ENCODE measurements at places on chromosomes 5 and 9. TPM values are rescaled to one million over a fixed set of nuclear protein-coding genes. Genes with fewer than 3 reads are reported as not detected.

Gene IFNA13
- total RNA-seq, result not detected

GRCh38 chr9:82082563-82082962, 94.0 kb downstream of the SPATA31D1 start:
- H3K4me3 ChIP-seq, result no peak overlapping the region
- no peaks in the 10 kb centered on the region for H3K27me3 ChIP-seq
- no peaks in the 10 kb centered on the region for H3K36me3 ChIP-seq
- no peak for DNase-seq

DNA sequence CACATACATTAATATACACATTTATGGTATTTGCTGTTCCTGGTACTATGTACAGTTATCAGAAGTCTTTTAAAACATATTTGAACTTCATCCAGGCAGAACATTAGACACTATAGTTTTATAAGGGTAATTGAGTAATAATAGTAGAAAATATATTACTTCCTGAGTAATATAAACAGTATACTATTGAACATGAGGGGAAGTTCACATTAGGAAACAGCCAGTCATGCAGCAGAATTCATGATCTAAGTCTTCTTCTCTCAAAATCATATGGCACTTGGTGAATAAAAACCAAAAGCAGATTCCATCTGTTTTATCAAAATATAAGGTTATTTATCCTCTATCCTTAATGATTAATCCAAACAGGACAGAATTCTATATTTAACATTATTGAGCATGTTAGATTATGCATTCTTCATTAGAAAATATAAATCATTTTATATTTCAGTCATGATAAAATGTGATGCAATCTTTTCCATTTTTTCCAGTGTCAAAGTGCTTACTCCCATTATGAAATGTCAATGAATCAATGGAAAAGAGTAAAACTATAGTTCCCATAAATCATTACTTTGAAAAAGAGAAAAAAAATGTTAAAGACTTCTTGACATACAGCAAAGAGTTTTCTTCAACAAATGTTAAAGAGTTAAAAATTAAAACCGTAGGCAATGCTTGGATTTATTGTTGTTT, 584.3 kb upstream of the TUSC1 start:
- no peak for DNase-seq
- H3K36me3 ChIP-seq, result no peaks in the 10 kb centered on the region
- no peak overlapping the region for H3K27ac ChIP-seq
- no peaks in the 10 kb centered on the region for H3K4me1 ChIP-seq
- H3K27me3 ChIP-seq, result no peaks in the 10 kb centered on the region
- H3K4me3 ChIP-seq, result no peak overlapping the region

- no peak for DNase-seq
- H3K4me1 ChIP-seq, result peaks cover 4% of the 10 kb centered on the region
- no peaks in the 10 kb centered on the region for H3K36me3 ChIP-seq
- no peak overlapping the region for H3K27ac ChIP-seq
Measured at GRCh38 chr9:68841276-68842052, 136.4 kb downstream of the PIP5K1B start.

- H3K4me1 ChIP-seq, result peaks cover 23% of the 10 kb centered on the region
- no peak overlapping the region for H3K27ac ChIP-seq
- no peak for DNase-seq
- H3K4me3 ChIP-seq, result no peak overlapping the region
- peaks cover 3% of the 10 kb centered on the region for H3K36me3 ChIP-seq
- H3K27me3 ChIP-seq, result no peaks in the 10 kb centered on the region
Measured at GRCh38 chr5:173923218-173924095, 35.3 kb downstream of the CPEB4 start.

Gene SUSD3
- 28.8 TPM for total RNA-seq

DNA sequence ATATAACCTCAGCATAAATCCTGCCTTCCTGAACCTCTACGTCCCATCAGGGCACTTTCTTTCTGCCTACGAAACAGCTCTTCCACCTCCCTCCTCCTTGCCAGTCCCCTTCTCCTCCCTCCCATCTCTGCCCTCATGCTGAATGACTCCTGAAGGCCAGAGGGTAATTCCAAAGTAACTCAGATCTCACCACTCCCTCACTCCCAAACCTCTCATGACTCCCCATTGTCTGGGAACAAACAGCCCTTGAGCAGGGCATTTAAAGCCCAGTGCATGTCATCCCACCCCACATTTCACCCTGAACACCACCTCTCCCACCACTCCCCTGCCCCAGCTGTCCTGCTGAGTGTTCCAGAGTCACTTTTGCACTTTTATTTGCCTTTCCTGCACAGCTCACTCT, 8.9 kb upstream of the FBP1 start:
- H3K27ac ChIP-seq, result no peak overlapping the region
- DNase-seq, result no peak
- no peaks in the 10 kb centered on the region for H3K4me1 ChIP-seq

GRCh38 chr9:133971981-133972941, 19.9 kb downstream of the VAV2 start:
- no peak for DNase-seq
- no peak overlapping the region for H3K27ac ChIP-seq
- no peaks in the 10 kb centered on the region for H3K4me1 ChIP-seq
- no peak overlapping the region for H3K4me3 ChIP-seq

Gene CTSV
- total RNA-seq, result 0.31 TPM

DNA sequence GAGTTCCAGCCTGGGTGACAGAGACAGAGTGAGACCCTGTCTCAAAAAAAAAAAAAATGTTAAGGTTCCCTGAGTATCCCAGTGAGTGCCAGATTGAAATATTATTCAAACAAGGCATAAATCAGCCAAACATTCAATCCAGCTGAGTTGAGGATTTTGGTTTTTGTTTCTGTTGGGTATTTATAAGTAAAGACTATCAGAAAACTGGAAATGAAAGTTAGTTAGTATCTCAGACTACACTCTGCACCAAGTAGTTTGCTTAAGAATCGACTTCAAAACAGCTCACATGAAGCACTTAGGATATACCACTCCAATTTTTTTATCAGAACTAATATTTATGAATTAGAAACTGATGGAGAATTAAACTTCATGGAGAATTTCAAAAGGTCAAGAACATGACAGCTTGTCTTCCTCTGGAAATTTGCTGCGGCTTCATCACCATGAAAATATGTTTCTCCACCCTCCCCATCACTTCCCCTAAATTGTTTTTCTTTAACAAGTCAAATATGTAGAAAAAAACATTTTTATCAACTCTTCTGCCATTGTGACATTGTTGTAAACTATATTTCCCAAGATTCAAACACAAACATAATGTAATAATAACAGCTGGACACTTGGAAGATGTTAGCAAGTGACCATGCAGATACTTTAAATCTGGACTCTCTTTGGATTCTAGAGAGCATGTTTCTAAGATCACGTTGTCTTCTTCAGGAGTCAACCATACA, 110.0 kb upstream of the PTGER4 start:
- H3K36me3 ChIP-seq, result peaks cover 4% of the 10 kb centered on the region
- H3K27me3 ChIP-seq, result no peaks in the 10 kb centered on the region
- no peak overlapping the region for H3K4me3 ChIP-seq

Gene TERT
- total RNA-seq, result 6.2 TPM

DNA sequence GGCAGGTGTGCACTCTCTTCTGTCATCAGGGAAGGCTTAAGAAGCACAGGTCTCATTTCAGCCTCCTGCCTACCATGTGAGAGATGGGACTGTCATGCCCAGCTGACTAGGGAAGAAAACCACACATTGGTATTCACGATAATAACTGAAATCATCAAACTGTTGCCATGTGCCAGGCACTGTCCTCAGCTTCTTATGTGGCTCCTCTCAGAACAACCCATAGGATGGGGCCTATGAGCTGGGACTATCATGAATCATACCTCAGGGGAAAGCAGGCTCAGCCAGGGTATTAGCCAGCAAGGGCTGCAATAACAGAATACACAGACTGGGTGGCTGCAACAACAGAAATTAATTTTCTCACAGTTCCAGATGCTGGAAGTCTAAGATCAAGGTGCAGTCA, 3.3 kb downstream of the AFAP1L1 start:
- no peak overlapping the region for H3K27ac ChIP-seq
- H3K4me3 ChIP-seq, result no peak overlapping the region
- DNase-seq, result no peak

- peaks cover 3% of the 10 kb centered on the region for H3K27me3 ChIP-seq
- no peak overlapping the region for H3K4me3 ChIP-seq
- H3K4me1 ChIP-seq, result no peaks in the 10 kb centered on the region
- H3K27ac ChIP-seq, result no peak overlapping the region
Measured at GRCh38 chr5:42675602-42676001, 81.0 kb upstream of the CCDC152 start.

GRCh38 chr9:105132606-105133005, 111.8 kb upstream of the SLC44A1 start:
- peaks cover 21% of the 10 kb centered on the region for H3K4me1 ChIP-seq
- H3K27ac ChIP-seq, result no peak overlapping the region
- no peak for DNase-seq
- no peaks in the 10 kb centered on the region for H3K27me3 ChIP-seq
- no peak overlapping the region for H3K4me3 ChIP-seq

DNA sequence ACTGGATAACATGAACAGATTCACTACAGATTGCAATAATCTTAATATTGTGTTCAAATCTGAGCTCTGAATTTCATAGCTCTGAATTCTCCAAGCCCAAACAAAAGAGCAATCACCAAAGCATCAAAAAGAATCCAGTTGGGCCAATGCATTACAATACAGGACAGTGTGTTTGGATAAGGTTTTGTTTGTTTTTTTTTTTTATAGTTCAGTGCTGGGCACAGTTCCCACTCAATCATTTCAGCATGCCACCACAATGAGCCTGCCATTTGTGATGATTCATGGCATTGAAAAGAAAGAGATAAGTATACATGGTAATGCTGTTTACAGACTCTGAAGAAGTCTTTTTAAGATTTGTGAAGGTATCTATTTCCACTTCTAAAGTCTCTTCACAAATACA, 1.7 kb upstream of the HTR1A start:
- DNase-seq, result no peak
- no peak overlapping the region for H3K27ac ChIP-seq
- no peak overlapping the region for H3K4me3 ChIP-seq
- H3K4me1 ChIP-seq, result no peaks in the 10 kb centered on the region

Gene EQTN
- not detected for total RNA-seq

DNA sequence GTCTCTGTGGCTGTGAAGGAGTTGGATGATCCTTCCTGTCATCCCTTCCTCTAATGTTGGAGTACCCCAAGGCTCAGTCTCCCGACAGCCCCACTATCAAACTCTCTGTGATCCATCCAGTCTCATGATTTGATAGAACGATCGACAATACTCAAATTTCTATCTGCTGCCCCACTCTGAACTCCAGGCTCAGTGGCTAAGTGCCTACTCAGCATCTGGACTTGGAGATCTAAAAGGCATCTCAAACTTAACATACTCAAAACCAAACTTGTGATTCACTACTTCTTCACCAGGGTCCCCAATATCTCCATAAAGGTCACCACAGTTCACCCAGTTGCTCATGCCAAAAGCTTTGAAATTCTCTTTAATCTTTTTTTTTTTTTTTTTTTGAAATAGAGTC, 15.1 kb upstream of the STRBP start:
- H3K4me3 ChIP-seq, result no peak overlapping the region
- no peaks in the 10 kb centered on the region for H3K27me3 ChIP-seq
- H3K27ac ChIP-seq, result no peak overlapping the region
- peaks cover 9% of the 10 kb centered on the region for H3K4me1 ChIP-seq
- DNase-seq, result no peak
- H3K36me3 ChIP-seq, result no peaks in the 10 kb centered on the region

GRCh38 chr9:89603767-89604665, 796 bp upstream of the GADD45G start:
- peaks cover 4% of the 10 kb centered on the region for H3K27me3 ChIP-seq
- peak; percentile 49 for DNase-seq
- peaks cover 28% of the 10 kb centered on the region for H3K4me1 ChIP-seq
- H3K4me3 ChIP-seq, result peak overlapping the region; percentile 82
- H3K36me3 ChIP-seq, result no peaks in the 10 kb centered on the region
- H3K27ac ChIP-seq, result no peak overlapping the region

Gene EFNA5
- not detected for total RNA-seq

Gene ARHGEF39
- 18.7 TPM for total RNA-seq

Gene RLN2
- total RNA-seq, result 2.8 TPM

GRCh38 chr5:142881784-142882126, 111.6 kb downstream of the ARHGAP26 start:
- no peaks in the 10 kb centered on the region for H3K27me3 ChIP-seq
- H3K27ac ChIP-seq, result no peak overlapping the region
- H3K4me1 ChIP-seq, result no peaks in the 10 kb centered on the region
- H3K36me3 ChIP-seq, result no peaks in the 10 kb centered on the region
- no peak overlapping the region for H3K4me3 ChIP-seq

Gene WNK2
- 0.89 TPM for total RNA-seq

Gene NPR3
- total RNA-seq, result not detected

Gene FBN2
- not detected for total RNA-seq

GRCh38 chr5:41275813-41276512, 62.6 kb upstream of the C6 start:
- H3K27me3 ChIP-seq, result no peaks in the 10 kb centered on the region
- H3K27ac ChIP-seq, result no peak overlapping the region

DNA sequence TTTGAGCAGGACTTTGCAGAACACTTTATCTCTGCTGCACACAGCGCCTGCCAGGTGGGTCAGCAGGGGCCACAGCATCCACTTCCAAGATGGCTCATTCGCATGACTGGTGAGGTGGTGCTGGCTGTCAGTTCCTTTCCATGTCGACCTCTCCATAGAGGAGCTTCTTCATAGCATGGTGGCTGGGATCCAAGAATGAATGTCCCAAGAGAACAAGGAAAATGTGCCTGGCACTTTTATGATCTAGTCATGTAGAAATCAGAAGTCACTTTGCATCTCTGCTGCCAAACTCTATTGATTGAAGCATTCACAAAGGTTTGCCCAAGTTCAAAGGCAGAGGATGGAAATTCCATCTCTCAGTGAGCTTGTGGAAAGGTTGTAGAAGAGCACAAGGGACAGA, 85.0 kb downstream of the GALNT10 start:
- H3K27ac ChIP-seq, result no peak overlapping the region
- H3K36me3 ChIP-seq, result peaks cover 4% of the 10 kb centered on the region
- DNase-seq, result no peak
- no peak overlapping the region for H3K4me3 ChIP-seq

Gene ZBTB34
- total RNA-seq, result 4.4 TPM

Gene PCDHB15
- total RNA-seq, result not detected

DNA sequence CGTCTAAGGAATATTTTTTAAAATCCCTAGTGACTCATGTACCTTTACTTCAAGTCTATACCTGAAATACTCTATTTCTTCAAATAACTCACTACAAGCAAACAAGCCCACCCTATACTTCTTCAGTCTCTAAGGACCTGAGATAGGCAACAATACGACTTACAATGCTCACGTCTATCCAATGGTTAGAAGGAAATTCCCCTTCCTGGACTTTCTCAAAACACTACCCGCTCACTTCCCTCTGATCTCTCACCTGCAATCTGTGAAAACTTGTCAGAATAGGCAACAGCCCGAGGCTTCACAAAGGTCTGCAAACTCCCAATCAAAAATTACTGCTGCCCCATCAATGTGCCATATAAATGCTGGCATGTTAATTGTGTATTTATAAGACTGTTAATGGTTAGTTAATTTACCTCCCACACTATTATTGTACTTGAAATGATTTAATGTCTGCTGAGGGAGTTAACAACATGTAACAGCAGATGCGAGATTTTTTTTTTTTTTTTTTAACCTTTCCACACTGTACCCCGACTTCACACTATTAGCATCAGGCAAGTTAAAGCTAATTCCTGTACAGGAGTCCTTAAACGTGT, 27.3 kb downstream of the MAPKAP1 start:
- H3K4me3 ChIP-seq, result no peak overlapping the region
- no peak overlapping the region for H3K27ac ChIP-seq
- H3K4me1 ChIP-seq, result peaks cover 29% of the 10 kb centered on the region
- peaks cover 19% of the 10 kb centered on the region for H3K36me3 ChIP-seq
